Iris pigment epithelial cell (primary cell): ENCODE measurements at places on chromosomes 11 and 22.

DNA sequence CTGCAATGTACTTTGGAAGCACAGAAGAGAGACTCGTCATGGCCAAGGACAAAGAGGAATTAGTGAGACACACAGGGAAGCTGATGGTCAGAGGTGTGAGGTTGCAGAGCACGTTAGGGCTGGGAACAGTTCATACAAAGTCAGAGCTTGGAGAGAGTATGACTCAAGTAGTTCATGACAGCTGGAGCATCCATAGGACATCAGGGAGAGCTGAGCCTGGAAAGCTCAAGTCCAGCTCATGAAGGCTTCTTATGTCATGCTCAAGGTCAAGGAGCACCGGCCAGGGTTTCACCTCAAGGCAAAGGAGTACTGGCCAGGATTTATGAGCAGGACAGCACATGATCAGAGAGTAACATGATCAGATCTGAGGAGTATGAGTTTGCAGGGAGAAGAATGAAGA lies 64.6 kb upstream of the CHST1 start:
- DNase-seq: no peak

- DNase-seq: no peak
Measured at GRCh38 chr22:23306926-23307325, 126.6 kb downstream of the BCR start.

GRCh38 chr11:3123761-3124733 lies 41.1 kb downstream of the OSBPL5 start:
- peak; percentile 96 for DNase-seq

- DNase-seq: no peak
Measured at GRCh38 chr11:3860375-3860774, 4.9 kb downstream of the STIM1 start.

DNA sequence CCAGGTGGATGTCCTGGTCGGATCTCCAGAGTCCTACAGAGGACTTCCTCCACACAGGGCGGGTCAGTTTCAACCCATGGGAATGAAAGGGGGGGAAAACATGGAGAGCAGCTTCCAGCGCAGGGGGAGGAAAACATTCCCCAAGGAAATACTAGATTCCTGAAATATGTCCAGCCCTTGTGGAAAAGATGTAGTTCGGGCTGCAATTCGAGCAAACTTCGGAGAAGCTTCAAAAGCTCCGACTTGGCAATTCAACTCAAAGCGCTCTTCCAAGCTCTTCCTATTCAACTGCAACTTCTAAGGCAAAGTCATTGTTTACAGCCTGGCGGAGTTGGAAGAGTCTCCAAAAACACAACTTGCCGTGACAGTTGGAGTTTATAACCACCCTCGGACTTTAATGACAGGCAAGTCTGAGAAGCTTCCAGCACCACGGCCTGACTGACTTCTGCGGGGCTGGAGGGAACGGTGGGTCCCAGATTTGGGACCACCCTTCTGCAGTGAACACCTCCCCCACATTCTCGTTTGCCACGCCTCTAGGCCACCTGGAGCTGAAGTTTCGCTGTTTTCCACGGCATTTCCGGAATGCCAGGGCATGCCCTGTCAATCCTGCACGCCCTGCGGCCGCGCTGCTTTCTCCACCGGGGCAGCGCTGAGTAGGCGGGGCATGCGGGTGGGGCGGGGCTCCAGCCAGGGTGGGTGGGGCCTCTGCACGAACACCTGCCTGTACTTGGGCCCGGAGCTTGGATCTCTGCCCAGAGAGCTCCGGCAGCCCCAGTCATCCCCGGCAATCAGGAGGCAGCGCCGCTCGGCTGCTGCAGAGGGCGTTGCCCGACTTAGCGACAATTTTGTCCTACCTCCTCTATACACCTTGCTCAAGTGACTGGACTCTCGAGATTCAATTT lies 49.0 kb upstream of the BIRC3 start:
- peak; percentile 67 for DNase-seq

DNA sequence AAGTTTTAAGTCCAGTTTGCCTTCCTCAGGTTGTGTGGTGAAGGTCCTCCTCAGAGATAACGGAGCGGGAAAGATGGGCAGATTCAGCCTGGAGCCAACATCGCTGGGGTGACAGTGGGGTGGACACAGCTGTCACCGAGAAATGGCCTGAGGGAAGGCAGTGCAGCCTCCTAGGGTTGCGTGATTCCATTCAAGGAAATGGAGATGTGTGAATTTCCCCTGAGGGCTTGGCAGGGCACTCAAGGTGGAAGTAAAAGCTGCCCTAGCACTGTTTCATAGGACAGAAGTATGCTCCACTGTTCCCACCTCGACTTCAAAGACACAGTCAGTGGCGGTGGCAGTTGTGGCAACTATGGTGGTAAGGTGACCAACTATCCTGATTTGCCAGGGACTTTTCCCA lies 15.4 kb upstream of the CAT start:
- no peak for DNase-seq

DNA sequence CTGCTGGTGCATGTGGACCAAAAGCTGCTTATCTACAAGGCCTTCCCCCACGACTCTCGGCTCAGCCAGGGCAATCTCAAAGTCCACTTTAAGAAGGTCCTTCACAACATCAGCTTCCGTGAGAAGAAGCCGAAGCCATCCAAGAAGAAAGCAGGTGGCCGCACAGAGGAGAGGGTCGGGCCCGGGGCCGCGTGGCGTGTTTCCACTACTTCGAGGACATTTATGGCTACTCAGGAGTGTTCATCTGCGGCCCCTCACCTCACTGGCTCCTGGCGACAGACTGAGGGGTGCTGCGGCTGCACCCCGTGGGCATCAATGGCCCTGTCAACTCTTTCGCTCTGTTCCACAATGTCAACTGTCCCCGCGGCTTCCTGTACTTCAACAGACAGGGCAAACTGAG lies 16.2 kb upstream of the SLC5A4 start:
- no peak for DNase-seq

- DNase-seq: no peak
Measured at GRCh38 chr11:67582011-67582410, 1.6 kb upstream of the GSTP1 start.
